Muscle of leg (tissue), 16 donors: ENCODE measurements at places on chromosomes 16 and 17. TPM values are rescaled to one million over a fixed set of nuclear protein-coding genes. Genes with fewer than 3 reads are reported as not detected.

Gene PCGF2
- 42.3 TPM for polyA plus RNA-seq

Gene PLXDC1
- polyA plus RNA-seq: 8.0 TPM

Gene NDRG4
- polyA plus RNA-seq: 16.9 TPM

Gene ANKRD40CL
- not detected for polyA plus RNA-seq

Gene FBXW10B
- polyA plus RNA-seq: 2.1 TPM

Gene MPDU1
- polyA plus RNA-seq: 59.1 TPM

Gene SHMT1
- 9.7 TPM for polyA plus RNA-seq

Gene OR3A3
- 0.15 TPM for polyA plus RNA-seq

Gene KCNH6
- polyA plus RNA-seq: not detected

Gene KRTAP2-3
- not detected for polyA plus RNA-seq

Gene IRX3
- polyA plus RNA-seq: 8.1 TPM

Gene ACSM2A
- 0.44 TPM for polyA plus RNA-seq
